T-helper 9 cell (primary cell): ENCODE measurements at places on chromosomes 12 and 14.

DNA sequence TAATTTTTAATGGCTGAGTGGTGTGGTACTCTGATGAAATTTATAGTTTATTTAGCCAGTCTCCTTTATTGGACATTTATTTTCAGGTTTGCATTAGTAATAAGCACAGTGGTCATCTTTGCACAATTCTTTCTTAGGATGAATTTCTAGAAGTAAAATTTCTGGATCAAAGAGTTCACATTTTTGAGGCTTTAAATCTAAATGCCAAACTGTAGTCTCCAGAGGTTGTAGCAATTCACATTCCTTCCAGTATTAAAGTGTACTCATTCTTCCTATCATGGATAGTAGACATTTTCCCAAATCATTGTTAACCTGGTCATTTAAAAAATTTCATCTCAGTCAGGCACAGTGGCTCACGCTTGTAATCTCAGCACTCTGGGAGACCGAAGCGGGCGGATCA is 24.8 kb downstream of the SLC39A9 start:
- no peak for DNase-seq

DNA sequence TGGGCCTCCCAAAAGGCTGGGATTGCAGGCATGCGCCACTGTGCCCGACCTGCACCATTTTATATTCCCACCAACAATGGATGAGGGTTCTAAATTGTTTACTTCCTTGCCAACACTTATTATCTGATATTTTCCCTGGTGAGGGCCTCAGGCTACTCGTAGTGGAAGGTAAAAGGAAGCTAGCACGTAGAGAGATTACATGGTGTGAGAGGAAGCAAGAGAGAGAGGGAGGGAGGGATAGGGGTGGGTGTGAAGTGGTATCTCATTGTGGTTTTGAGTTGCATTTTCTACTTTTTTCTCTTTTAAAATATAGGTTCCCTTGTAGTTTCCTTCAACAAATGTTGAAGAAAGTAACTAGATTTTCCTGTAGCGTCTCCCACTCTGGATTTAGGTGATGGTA is 30.9 kb downstream of the MYO1H start:
- no peak for DNase-seq

DNA sequence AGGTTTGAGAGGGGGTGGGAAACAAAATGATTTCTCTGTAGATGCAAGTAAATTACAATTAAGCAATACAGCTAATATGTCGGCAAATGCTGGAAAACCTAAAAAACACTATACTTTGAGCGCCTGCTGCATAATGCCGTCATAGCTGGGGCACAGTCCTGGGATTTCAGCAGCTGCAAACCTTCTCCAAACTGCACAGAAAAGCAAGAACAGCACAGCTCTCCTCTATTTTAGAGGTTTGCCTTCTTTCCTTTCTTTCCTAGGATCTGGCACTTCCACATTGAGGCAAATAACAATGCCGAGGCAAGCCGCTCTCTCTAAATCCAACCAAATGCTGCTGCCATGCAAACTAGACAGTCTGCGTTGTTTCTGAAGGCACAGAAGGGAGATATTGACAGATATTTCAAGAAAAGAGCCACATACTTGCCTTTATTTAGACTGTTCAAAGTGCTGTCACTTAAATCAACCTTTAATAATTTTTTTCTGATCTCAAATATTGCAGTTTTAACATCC is 287.1 kb upstream of the G2E3 start:
- no peak for DNase-seq

DNA sequence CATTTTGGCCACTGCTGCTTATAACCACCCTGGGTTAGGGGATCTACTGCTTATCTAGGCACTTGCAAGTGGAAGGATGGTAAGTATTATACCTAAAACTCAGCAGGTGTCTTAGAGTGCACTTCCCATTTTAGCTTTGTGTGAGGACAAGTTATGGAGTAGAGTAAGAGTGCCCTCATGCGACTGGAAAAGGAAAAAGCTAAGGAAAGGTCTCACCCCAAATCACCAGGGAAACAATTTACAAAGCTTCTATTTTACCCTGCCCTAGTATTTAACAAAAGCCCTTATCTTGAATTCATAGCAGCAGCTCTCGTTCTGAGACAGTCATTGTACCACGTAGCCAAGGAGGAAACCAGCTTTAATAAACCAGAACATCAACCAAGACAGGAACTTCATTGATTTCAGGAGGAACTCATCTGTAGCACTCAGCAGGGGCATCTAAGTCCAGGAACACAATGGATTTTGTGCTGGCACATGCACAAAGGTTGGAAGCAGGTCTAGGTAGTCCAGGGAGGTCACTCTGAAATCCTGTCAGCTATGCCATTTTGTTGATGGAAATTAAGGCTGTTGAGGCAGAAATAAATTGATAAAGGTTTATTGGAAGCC is 2.9 kb downstream of the RDH12 start:
- DNase-seq: no peak

DNA sequence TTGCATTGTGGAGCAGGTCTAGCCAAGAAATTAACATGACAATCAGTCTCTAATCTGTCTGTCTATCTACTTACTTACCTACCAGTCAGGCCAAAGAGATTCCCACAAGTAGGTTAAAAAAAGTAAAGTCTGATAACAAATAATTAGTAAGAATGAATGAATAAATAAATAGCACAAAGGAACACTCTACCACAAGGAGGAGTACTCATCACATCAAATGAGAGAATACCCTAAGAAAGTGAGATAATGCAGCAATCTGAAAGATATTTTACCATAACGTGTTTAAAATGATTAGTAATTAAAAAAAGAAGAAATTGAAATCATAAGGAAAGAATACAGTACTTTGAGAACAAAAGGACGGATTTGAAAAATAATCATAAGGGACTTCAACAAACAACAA is 187.2 kb downstream of the SYNE2 start:
- no peak for DNase-seq

- no peak for DNase-seq
These were observed 212.8 kb upstream of the KITLG start for GRCh38 chr12:88793096-88793495.

DNA sequence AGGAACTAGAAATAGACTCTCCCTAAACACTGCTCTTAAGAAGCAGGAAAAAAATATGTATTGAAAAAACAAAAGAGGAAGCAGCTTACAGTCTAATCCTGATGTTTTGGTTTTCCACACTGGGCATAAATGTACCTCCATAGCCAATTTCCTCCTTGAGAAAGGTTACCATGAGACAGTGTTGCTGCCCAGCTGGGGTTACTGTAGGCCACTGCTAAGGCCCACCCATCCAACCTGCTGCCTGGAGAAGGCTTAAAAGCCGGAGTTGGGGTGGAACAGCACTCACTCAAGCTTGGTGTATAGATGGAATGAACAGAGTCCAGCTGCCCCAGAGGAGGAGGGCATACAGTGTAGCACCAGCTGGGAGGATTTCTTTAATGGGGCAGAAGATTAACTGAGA is 41.1 kb downstream of the ERG28 start:
- no peak for DNase-seq

GRCh38 chr14:94021416-94022157 is 4.6 kb upstream of the OTUB2 start:
- DNase-seq: no peak

DNA sequence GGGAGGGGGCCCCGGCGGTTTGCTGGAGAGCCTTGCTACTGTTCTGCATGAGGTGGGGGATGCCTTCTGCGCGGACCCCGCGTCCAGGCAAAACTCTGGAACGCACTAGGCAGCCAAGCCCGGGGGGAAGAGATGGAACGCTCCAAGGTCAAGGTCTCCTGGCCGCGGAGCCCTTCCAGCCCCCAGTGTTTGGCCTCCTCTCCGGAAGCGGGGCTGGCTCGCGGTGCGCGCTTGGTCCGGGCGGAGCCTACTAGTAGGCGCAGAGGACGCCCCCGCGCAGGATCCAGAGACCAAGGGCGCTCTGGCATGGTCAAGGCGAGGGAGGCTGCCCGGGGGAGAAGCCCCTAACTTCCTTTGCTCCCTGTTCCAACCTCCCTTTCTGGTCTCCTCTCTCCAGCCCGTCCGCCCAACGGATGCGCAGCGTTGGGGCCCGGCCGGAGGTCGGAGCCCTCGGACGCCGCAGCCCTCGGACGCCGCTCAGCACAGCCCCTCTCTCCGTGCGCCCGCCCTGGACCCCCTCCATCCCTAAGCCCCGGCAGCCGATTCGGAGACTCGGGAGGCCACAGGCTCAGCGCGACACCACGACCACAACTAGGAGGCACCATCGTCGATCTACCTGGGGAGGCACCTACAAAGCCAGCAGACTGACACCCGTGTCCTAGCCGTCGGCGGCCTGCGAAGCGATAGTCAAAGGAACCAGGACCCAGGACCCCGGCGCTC is 669 bp upstream of the KCNK13 start:
- DNase-seq: no peak

DNA sequence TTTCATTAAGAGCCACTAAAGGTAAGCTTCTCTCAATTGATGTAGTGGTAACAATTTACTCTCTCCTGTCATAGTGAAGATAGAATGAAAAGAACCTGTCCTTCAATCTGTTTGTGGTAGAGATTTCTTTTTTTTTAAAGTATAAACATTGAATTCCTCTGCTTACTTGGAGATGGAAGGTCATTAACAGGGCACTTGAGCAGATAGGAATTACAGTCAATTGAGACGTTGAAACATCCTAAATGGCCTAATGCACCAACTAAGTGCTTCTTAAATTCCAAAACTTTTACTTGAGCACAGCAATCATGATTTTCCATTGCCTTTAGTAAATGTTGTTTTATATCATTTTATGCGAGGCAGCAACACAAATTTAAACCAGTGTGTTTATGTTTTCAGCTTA is 241.4 kb downstream of the FOXG1 start:
- no peak for DNase-seq

- no peak for DNase-seq
These were observed 19.5 kb downstream of the TMED10 start for GRCh38 chr14:75156901-75157300.

GRCh38 chr12:19168644-19169043 is 39.1 kb downstream of the PLEKHA5 start:
- no peak for DNase-seq

- no peak for DNase-seq
These were observed 37.5 kb downstream of the CDC42BPB start for GRCh38 chr14:103019826-103020225.

DNA sequence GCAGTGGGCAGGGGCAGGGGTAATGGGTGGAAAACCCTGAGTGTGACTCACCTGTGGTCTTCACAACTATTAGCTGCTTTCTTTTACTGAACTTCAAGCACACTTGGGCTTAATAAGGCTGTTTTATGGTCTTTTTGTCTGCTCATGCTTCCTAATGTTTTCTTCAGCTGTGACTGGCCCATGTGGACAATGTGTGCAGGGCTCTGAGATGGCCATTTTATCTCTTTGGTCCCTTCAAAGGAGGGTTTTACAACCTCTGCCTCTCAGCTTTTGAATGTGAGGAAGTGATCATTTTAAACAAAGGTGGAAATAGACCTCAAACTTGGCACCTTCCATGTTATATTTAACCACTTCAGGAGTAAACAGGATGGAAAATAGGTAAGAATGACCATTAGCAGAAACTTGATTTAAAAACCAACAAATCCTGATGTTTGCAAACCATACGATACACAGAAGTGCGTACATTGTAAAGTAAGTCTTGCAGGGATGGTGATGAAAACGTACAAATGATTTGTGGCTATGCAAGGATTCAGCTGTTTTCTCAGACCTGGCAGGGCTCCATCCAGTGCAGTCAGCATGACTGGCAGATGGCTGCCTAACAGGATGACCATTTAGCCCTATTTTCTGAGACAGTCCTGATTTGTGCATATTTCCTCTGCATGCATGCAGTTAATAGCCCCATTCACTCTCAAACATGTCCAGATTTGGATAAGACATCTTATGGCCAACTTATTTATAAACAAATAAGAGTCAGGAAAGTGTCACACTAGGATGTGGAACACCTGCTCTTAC is 103.2 kb downstream of the SLC38A4 start:
- DNase-seq: no peak

- DNase-seq: no peak
These were observed 23.7 kb downstream of the BMP4 start for GRCh38 chr14:53932966-53933365.

GRCh38 chr12:25797949-25798348 is 160.5 kb upstream of the RASSF8 start:
- DNase-seq: no peak

DNA sequence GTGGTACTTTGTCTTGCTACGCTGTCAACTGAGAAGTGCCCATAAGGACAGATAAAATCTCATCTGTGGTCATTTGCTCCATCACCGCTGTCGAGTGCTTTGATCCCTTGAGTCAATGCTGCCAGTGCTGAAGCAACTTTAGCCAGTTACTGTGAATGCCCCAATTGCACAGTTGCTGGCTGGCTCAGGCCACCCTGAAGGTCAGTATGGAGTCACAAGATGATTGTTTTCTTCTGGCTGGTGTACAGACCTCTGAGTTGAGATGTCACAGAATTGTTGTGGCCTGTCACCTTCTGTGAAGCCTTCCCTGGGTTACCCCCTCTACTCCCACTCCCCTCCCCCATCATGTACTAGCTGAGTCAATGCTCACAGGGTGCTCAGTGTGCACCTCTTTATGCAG is 92.9 kb downstream of the PELI2 start:
- no peak for DNase-seq

DNA sequence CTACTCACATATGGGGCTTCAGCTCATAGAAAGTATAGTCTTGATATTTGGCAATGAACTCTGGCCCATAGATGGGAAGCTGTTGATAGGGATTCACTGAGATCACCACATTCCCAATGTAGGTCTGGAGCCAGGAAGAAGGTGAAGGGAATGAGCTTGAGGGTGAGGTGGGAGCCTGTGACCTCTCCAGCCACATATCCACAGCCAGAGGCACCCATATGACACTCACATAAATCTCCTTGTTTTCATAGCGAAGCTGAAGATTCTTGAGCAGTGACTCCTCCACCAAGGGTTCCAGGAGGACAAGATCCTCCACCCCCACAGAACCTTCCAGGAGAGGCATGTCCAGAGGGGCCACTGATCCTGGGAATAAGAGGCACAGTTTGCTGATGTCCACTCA is 1.9 kb downstream of the MYO1A start:
- no peak for DNase-seq

- DNase-seq: no peak
These were observed 11.3 kb upstream of the PLEKHD1 start for GRCh38 chr14:69473260-69473659.

GRCh38 chr12:78562368-78563205 is 302.0 kb upstream of the SYT1 start:
- no peak for DNase-seq

- DNase-seq: no peak
These were observed 18.4 kb upstream of the PRPF39 start for GRCh38 chr14:45065540-45065939.

GRCh38 chr12:130711756-130712155 is 4.3 kb downstream of the RIMBP2 start:
- no peak for DNase-seq
